ENCODE measurements at places on chromosomes 6 and 20. TPM values are rescaled to one million over a fixed set of nuclear protein-coding genes. Genes with fewer than 3 reads are reported as not detected.

The CALHM4 gene
- total RNA-seq, result not detected

The ELOVL2 gene
- under 0.01 TPM for total RNA-seq

The VGLL2 gene
- not detected for total RNA-seq

The QKI gene
- 307 TPM for total RNA-seq

The GSTA5 gene
- total RNA-seq, result not detected

The PDYN gene
- total RNA-seq, result not detected

The LATS1 gene
- total RNA-seq, result 13.1 TPM

The SLC22A7 gene
- total RNA-seq, result not detected

The IRF4 gene
- total RNA-seq, result not detected

The C20orf202 gene
- total RNA-seq, result not detected

The CST5 gene
- total RNA-seq, result not detected

The PCIF1 gene
- total RNA-seq, result 13.3 TPM

The CDH22 gene
- total RNA-seq, result 0.05 TPM

The HRH3 gene
- not detected for total RNA-seq

The AKAP12 gene
- 699 TPM for total RNA-seq

The MDC1 gene
- 12.5 TPM for total RNA-seq

The CAPN11 gene
- total RNA-seq, result 2.2 TPM

The LIN28B gene
- not detected for total RNA-seq

Measured in dermis blood vessel endothelial cell (primary cell).